ENCODE measurements at places on chromosomes 12 and 14. TPM values are rescaled to one million over a fixed set of nuclear protein-coding genes. Genes with fewer than 3 reads are reported as not detected.

FBRSL1 gene
- 26.1 TPM for total RNA-seq

GALNT8 gene
- not detected for total RNA-seq

DCN gene
- total RNA-seq: 57.4 TPM

BLOC1S1 gene
- 109 TPM for total RNA-seq

ACSM4 gene
- not detected for total RNA-seq

PHETA1 gene
- 9.2 TPM for total RNA-seq

SERPINA1 gene
- 4.3 TPM for total RNA-seq

AGAP2 gene
- 0.64 TPM for total RNA-seq

CPNE6 gene
- not detected for total RNA-seq

ASCL1 gene
- not detected for total RNA-seq

DNA sequence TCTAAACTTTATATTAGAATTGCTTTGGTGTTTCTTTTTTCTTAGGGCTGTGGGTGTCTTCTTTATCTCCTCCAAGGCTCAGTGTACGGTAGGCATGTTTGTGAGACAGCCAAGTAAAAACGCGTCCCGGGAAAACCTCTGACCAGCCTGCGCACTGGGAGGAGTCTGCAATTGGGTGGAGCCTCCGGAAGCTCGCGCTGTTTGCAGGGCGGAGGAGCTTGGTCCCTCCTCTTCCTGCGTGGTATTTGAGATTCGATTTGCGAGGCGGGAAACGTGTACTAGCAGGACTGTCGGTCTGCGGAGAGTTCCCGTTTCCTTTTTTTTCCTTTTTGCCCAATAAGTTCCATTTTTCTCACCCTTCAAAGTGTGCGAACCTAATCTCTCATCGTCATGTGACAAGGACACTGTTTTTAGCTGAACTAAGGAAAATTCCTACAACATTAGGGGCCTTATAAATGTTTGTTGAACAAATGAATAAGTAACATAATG lies 182.1 kb upstream of the OTX2 start:
- ATAC-seq: no peak

- ATAC-seq: peak; percentile 80
Measured at GRCh38 chr14:100440207-100440631, 117.1 kb downstream of the SLC25A47 start.

- no peak for ATAC-seq
Measured at GRCh38 chr14:69701857-69702256, 65.1 kb upstream of the SRSF5 start.

DNA sequence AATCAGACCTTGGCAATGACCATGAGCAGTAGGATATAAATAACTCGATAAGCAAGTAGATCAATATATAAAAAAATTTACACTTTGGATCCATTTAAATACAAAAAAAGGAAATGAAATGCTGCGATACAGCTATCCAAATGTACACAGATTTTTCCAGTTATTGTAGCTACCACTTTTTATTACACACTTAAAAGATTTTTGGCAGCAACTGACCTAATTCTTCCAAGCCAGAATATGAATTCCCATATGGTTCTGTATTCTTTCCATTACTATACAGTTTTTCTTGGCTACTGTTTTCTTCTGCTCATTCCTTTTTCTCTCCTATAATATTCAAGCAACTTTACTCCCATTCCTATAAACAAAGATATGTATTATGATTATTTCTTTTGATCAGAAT lies 52.2 kb downstream of the TMTC1 start:
- no peak for ATAC-seq

GRCh38 chr12:119877639-119877948 lies 474 bp upstream of the CIT start:
- no peak for ATAC-seq

- ATAC-seq: no peak
Measured at GRCh38 chr12:114679942-114680341, 4.0 kb downstream of the TBX3 start.

GRCh38 chr12:126668961-126669360 lies 1598.0 kb upstream of the TMEM132C start:
- ATAC-seq: no peak

- peak; percentile 10 for ATAC-seq
Measured at GRCh38 chr12:52187640-52188039, 4.2 kb downstream of the KRT80 start.

DNA sequence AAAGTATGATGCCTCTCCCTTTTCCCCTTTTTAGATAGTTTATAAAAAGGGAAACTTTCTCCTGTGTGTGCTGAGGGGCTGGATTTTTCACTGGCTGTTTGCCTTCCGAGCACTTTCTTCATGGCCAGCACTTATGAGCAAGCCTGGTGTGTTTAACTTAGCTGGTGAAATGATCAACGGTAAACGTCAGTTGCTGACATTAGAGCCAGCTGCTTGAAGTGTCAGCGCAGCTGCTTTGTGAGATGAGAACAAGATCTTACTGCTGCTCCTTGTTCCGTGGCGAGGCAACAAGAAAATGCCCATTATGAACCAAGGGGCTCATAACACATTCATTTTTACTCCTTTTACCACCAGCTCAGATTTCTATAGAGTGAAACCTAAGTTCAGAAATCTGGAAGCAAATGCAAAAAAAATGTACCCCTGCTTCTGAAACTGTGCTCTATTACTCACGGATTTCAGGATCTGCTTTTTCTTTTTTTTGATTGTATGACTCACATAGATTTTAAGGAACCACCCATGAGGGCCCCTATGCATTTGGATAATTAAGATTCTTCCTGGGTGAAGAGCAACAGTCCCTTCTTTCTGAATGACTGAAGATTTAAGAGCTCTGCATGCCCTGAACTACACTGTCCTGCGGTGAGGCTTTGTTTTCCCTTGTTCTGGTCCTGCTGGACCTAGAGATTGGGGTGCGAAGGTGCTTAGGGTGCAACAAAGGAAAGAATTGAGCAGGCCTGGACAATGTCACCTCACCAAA lies 74.3 kb upstream of the CPM start:
- ATAC-seq: peak; percentile 61

DNA sequence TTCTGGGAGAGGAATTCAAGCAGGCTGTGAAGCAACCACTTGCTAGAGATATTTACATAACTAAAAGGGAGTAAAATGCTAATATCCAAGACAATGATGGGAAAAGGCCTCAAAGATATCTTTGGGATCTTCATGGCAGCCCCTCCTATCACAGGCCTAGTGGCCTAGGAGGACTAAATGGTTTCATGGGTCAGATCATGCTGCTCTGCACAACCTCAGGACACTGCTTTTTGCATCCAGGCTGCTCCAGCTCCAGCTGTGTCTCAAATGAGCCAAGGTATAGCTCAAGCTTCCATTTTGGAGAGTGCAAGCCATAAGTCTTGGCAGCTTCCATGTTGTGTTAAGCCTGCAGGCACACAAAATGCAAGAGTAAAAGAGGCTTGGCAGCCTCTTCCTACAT lies 195.6 kb upstream of the SSTR1 start:
- no peak for ATAC-seq

- no peak for ATAC-seq
Measured at GRCh38 chr14:85313560-85314207, 216.3 kb upstream of the FLRT2 start.

DNA sequence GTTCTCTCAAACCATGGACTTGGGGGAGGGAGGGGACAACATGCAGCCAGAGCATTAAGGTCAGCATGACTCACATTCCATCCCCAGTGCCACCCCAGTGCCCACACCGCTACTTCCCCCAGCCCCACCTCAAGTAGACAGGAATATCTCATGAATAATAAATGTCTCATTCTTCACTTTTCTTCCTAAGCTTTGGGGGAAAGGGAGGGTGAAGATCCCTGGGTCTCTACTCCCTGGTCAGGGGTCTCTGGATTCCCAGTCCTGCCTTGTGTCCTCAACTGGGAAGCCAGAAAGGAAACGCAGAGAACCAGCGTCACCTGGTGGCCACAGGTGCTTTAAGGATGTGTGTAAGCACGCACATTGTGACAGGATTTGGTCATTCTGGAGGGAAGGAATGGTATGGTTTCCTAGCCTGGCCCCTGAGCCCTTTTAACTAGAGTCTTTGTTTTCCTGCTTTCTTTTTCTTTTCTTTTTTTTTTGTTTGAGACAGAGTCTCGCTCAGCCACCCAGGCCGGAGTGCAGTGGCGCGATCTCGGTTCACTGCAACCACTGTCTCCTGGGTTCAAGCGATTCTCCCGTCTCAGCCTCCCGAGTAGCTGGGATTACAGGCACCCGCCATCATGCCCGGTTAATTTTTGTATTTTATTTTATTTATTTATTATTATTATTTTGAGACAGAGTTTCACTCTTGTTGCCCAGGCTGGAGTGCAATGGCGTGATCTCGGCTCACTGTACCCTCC lies 3.4 kb downstream of the GPR84 start:
- ATAC-seq: peak; percentile 34

- no peak for ATAC-seq
Measured at GRCh38 chr12:64797156-64797555, 27.3 kb upstream of the TBC1D30 start.

- ATAC-seq: peak; percentile 1
Measured at GRCh38 chr14:68784226-68784910, 8.5 kb downstream of the ZFP36L1 start.

DNA sequence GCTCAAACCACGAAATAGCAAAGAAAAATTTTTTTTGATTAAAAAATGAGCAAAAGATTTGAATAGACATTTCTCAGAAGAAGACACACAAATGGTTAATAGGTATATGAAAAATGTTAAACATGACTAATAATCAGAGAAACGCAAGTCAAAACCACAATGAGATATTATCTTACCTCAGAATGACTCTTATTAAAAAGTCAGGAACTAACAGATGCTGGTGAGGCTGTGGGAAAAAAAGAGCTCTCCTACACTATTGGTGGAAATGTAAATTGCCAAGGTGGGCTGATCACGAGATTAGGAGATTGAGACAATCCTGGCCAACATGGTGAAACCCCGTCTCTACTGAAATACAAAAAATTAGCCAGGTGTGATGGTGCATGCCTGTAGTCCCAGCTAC lies 315.5 kb upstream of the FLRT2 start:
- ATAC-seq: no peak

- ATAC-seq: no peak
Measured at GRCh38 chr12:131621701-131622421, 89.0 kb upstream of the SFSWAP start.

DNA sequence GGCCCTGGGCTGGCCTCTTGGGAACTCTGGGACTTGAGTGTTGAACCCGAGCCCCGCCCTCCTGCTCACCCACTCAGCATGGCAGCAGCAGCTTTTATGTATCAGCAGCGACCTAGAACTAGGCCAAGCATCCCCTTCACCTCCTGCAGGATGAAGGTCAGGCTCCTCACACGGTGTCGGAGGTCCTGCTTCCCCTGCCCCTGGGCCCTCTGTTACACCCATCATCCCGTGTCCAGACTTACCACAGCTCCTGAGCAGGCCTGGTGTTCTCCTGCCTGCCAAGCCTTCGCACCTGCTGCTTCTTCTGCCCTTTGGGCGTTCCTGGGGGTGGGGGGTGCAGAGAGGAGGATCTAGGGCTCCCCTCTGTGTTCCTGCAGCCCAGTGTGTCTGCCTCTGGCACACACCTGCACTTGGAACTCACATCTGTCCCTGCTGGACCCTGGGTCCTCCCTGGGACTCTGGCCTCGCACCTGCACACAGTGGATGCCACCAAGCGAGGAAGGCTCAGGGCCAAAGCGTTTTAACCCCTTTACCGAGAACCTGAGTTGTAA lies 80.3 kb downstream of the PAPOLA start:
- ATAC-seq: no peak

DNA sequence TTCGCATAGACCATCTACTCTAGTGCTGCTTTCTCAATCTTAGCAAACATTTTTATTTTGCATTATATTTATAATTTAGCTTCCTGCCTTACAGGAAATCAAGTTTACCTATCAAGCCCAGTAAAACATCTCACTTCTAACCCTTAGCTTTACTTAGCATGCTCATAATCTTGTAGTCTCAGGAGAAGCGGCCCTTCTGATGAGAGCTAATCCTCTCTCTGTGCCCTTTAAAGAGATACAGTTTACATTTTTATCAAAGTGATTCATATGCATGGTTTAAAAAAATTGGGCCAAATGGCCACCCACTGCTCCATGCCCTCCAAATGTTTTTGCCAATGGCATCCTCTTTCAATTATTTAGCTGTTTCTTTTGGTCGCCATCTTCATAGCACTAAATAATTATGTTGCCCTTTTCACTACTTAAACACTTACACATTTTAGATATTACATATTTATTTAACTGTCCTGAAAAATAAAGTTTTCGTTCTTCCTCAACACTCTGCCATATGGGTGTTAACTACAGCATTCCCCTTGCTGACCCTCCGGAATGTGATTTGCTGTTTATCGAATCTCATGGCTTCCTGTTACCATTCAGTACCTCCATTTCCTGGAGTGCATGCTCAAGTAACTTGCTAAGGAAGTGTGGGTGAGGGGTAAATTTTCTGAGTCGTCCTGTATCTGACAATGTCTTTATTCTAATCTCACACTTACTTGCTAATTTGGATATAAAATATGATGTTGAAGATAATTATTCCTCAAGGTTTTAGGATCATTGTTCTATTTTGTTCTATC lies 29.3 kb downstream of the YLPM1 start:
- ATAC-seq: no peak

DNA sequence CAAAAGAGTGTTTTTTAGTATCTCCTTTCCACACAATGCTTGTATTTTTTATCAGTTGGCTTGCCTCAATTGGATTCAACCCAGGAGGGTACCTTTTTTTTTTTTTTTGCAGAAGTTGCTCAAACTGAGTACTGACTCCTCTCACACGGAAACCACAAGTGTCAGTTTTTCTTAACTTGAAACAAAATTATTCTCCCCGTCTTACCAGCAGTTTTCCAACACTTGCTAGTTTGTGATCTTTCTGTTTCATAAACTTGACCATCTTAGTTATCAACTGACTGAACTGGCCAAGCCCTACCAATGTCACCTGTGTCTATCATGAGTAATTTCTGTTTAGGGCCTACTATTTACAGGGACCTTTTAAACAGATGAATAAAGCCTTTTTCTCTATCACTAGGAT lies 34.1 kb upstream of the ITPR2 start:
- no peak for ATAC-seq

GRCh38 chr12:121182222-121182893 lies 27.6 kb upstream of the P2RX4 start:
- no peak for ATAC-seq

DNA sequence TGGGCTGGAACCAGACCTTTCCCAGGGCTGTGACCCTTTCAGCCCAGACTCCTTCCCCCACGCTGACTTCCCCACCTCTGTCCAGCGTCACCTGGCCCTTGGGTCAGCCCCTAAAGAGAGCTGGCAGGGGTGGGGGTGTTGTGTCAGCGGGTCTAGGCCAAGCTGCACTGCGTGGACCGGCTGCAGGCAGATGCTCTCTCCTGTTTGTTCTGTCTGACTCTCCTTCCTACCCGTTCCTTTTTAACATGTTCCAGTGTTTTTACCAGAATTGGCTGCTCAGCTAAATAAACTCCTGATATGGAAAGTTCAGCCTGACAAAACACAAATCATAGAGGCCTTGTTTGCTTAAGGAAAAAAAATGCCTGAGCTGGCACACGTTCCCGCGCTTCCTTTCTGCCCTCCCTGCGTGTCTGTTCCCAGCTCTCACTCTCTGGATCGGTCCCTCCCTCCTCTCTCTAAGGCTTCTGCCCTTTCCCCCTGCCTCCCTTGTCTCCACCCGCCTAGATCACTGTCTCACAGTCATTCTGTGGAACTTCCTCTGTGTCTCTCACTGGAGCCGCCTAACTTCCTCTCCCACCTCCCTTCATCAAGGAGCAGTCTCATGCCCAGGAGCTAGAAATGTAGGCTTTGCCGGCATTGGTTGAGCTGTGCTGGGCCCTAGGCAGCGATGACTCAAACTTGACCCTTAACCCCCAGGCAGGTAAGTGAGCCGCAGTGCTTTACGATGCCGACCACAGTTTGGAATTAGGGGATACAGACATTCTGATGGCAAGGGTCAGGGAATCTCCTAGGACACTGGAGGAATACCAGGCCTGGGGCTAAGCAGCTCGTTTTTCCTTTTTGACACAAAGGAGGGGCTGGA lies 15.5 kb upstream of the MLXIP start:
- ATAC-seq: peak; percentile 51

- ATAC-seq: no peak
Measured at GRCh38 chr14:99320621-99321235, 48.7 kb upstream of the BCL11B start.
